MCF 10A (cell line): ENCODE measurements at places on chromosomes 5 and 9. TPM values are rescaled to one million over a fixed set of nuclear protein-coding genes. Genes with fewer than 3 reads are reported as not detected.

- no peak for DNase-seq
These were observed 90.2 kb downstream of the XRCC4 start for GRCh38 chr5:83167538-83167937.

Gene STOML2
- total RNA-seq = 203 and 209 TPM in 2 replicates

Gene PRRC1
- 109 and 121 TPM in 2 replicates for total RNA-seq

DNA sequence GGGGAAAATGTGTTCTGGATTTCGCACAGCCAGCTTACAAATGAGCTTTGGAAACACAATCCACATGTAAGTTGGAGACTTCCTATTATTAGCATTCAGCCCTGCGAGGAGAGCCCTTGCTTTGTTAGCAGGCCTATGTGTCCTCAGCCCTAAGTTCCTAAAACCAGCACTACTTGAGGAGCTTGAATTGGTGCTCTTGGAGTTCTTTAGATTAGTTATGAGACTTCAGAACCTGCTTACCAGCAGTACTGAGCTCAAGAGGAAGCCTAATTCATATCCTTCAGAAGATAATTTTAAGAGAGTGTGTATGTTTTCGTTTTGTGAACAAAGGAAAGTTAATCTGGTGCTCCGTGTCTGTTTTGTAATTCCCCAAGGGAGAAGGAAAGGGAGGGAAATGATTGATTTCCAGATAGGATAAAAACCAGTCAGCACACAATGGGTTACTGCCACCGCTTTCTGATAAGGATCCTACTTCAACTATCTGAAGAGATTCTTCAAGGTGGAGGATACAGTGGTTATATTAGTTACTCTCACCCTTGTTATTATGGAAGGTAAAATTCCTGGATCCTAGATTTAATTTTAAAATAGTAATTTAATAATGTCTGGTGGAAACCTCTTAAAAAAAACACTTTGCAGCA lies 35.2 kb downstream of the PIK3R1 start:
- DNase-seq = no peak

GRCh38 chr9:70567511-70567910 lies 153.1 kb upstream of the KLF9 start:
- no peak for DNase-seq
